CD4-positive, alpha-beta T cell (primary cell): ENCODE measurements at places on chromosomes 12 and 14.

- no peak overlapping the region for H3K4me3 ChIP-seq
- no peaks in the 10 kb centered on the region for H3K4me1 ChIP-seq
- DNase-seq: no peak
- H3K27ac ChIP-seq: no peak overlapping the region
Observed at GRCh38 chr12:1147821-1148220, 156.8 kb downstream of the ERC1 start.

DNA sequence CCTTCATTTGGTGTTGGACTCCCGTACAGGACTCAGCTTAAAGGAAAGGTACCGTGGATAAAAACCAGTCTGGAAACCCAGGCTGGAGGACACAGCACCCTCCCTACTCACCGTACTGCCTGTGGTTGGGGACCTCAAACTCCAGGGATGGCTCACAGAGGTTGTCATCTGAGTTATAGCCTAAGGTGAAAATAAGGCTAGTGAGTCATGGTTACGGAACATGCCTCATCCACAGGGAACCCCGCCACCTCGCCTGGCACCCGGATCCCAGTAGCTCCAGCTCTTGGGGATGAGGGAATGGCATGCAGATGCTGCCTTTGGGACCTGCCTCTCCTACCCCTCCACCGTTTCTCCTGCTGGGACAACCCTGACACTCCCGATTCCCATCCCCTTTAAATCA, 36.8 kb upstream of the GPR68 start:
- H3K27ac ChIP-seq: no peak overlapping the region
- no peak overlapping the region for H3K4me3 ChIP-seq
- H3K36me3 ChIP-seq: peaks cover 100% of the 10 kb centered on the region
- no peaks in the 10 kb centered on the region for H3K27me3 ChIP-seq
- H3K4me1 ChIP-seq: peaks cover 5% of the 10 kb centered on the region

DNA sequence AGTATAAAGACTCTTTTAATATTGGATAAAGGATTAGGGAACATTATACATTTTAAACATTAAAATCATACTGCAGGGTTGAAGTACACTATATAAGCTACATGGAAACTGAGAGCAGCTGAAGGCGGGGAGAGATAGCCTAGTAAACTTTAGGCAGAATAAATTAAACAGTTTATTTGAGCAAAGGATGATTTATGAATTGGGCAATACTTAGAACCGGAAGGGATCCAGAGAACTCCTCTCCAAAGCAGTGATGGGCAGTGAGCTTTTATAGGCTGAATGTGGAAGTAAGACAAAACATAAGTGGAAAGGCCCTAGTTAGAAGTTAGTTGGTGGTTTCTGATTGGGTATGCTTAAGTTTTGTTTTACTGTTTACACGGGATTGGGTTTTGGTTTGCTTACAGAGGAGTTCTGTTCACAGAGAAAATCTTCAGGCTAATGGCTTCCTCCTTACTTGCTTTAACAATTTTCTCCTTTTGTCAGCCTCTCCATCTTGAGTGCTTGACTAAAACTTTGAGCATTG, 18.9 kb downstream of the LEMD3 start:
- no peaks in the 10 kb centered on the region for H3K36me3 ChIP-seq
- H3K27ac ChIP-seq: no peak overlapping the region
- H3K4me3 ChIP-seq: no peak overlapping the region
- H3K4me1 ChIP-seq: peaks cover 9% of the 10 kb centered on the region

- H3K4me1 ChIP-seq: peaks cover 30% of the 10 kb centered on the region
- H3K27me3 ChIP-seq: no peaks in the 10 kb centered on the region
- no peak overlapping the region for H3K27ac ChIP-seq
- no peaks in the 10 kb centered on the region for H3K36me3 ChIP-seq
- DNase-seq: no peak
- no peak overlapping the region for H3K4me3 ChIP-seq
Observed at GRCh38 chr12:92206011-92206410, 60.4 kb upstream of the BTG1 start.

DNA sequence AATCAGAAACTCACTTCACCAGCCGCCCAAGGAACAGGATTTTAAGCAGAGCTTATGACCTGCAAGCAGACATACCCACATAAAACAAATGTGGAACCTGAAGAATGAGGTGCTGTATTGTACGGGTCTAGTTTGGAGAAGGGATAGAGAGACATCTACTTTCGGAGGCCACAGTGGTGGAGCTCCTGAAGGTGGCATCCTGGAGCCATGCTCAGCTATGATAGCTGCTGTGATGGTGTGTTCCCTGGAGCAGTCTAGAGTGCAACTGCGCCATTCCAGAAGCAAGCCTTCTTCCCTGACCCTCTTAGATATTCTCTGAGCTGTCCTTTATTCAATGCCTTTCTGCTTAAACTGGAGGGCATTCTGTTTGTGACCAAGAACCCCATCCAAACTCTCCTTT, 402.6 kb downstream of the FUT8 start:
- no peak overlapping the region for H3K27ac ChIP-seq
- H3K4me3 ChIP-seq: no peak overlapping the region
- peak; percentile 22 for DNase-seq
- H3K27me3 ChIP-seq: no peaks in the 10 kb centered on the region
- H3K36me3 ChIP-seq: no peaks in the 10 kb centered on the region

DNA sequence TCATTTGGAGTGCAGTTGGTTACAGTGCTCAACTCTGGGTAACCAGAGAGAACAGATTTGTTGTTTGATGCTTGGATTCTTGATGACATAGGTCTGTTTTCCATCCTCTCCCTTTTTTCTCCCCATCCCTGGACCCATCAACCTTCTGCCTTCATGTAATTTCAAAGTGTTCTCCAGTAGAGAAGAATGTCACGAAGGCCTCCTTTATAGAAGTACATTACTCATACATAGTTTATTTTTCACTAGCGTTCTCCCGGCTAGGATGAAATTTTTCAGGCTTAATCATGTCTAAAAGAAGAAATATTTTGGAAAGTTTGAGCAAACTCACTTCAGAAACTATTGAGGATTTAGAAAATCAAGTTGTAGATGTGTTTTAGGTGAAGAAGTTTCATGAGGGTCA, 20.9 kb upstream of the APPL2 start:
- H3K4me3 ChIP-seq: no peak overlapping the region
- no peaks in the 10 kb centered on the region for H3K27me3 ChIP-seq
- no peaks in the 10 kb centered on the region for H3K4me1 ChIP-seq
- no peaks in the 10 kb centered on the region for H3K36me3 ChIP-seq
- no peak for DNase-seq

- DNase-seq: no peak
- no peaks in the 10 kb centered on the region for H3K36me3 ChIP-seq
- H3K27ac ChIP-seq: no peak overlapping the region
- H3K4me3 ChIP-seq: no peak overlapping the region
- no peaks in the 10 kb centered on the region for H3K27me3 ChIP-seq
Observed at GRCh38 chr12:1808036-1808797, 12.1 kb upstream of the LRTM2 start.

DNA sequence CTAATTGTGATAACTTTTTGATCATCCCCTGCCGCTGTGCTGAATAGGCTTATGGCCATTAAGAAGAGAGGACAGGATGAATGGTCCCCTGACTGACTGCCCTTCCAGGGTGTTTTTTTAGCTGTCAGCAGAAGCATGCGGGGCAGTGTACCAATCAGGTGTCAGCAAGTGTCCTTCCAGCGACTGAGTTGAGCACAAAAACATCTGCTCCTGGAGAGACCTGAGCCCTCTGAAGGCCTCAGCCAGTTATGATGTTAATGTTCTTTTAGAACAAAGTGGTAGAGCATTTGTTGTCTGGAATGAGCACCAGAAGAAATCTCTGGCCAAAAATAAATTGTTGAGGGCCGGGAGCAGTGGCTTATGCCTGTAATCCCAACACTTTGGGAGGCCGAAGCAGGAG, 37.5 kb downstream of the P2RX7 start:
- no peak overlapping the region for H3K4me3 ChIP-seq
- DNase-seq: no peak
- peaks cover 9% of the 10 kb centered on the region for H3K36me3 ChIP-seq
- no peak overlapping the region for H3K27ac ChIP-seq
- H3K4me1 ChIP-seq: peaks cover 2% of the 10 kb centered on the region

DNA sequence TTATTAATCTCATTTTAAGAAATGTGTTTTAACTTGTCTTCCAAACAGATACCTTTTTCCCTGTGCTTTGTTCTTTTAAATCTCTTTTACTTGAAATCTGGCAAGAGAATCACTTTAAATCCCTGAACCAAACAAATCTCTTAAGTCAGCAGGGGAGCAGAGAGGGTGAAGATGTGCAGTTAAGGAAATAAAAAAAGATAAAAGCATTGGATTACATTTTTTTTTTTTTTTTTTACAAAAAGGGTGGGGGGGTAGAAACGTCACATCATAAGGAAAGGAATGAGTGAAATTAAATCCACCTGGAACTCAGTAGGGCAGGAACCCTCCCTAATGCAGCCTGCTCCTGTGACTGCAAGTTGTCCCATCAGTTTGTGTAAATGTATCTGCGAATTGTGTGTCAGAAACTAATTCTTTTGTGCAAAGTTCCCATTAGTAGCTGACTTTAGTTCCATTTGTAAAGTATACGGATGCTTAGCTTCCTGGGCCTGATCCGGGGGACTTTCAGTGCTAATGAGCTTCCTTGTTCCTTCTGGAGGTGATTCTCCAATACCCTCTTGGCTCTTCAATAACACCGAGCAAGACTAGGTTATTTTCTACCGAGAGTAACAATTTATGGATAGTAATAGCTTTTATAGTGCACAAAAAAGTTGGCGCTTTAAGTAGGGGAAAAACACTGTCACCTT, 1.5 kb downstream of the TTC6 start:
- H3K27me3 ChIP-seq: peaks cover 86% of the 10 kb centered on the region
- no peaks in the 10 kb centered on the region for H3K36me3 ChIP-seq
- no peak for DNase-seq
- no peak overlapping the region for H3K4me3 ChIP-seq

DNA sequence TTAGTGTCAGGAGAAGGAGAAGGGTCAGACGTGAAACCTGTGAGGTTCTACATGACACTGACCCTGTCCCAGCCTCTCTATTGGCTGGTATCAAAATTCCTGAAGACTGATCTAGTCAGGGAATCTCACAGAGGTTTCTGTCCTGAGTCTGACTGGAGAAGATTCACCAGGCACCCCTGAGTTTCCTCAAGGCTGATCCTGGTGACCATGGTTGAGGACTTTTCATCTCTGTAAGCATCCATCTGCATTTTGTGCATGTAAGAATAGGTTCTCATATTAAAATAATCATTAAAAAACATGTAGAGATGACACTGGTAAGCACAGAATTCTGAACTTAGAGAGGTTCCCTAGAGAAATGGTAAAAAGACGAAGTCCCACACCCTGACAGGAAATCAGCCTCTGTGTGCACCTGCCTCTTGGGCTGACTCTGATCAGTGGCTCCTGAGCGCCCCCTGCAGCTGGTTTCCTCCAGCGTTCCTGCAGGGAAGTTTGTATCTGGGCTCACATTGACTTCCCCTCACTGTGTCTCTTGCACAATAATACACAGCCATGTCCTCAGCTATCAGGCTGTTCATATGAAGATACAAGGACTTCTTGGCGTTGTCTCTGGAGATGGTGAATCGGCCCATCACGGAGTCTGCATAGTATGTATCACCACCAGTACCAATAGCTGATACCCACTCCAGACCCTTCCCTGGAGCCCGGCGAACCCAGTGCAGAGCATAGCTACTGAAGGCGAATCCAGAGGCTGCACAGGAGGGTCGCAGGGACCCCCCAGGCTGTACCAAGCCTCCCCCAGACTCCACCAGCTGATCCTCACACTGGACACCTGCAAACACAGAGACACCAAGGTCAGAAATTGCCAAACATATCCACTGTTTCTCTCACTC, 991.9 kb downstream of the TMEM121 start:
- H3K27me3 ChIP-seq: peaks cover 10% of the 10 kb centered on the region
- no peak overlapping the region for H3K4me3 ChIP-seq
- no peak overlapping the region for H3K27ac ChIP-seq
- DNase-seq: peak; percentile 87
- H3K4me1 ChIP-seq: peaks cover 12% of the 10 kb centered on the region

GRCh38 chr14:76109087-76109880, 42.4 kb upstream of the GPATCH2L start:
- H3K4me3 ChIP-seq: no peak overlapping the region
- no peak for DNase-seq
- no peaks in the 10 kb centered on the region for H3K27me3 ChIP-seq
- no peaks in the 10 kb centered on the region for H3K4me1 ChIP-seq
- H3K27ac ChIP-seq: no peak overlapping the region

- no peaks in the 10 kb centered on the region for H3K4me1 ChIP-seq
- H3K36me3 ChIP-seq: no peaks in the 10 kb centered on the region
- DNase-seq: no peak
- no peak overlapping the region for H3K4me3 ChIP-seq
Observed at GRCh38 chr12:43407816-43408645, 144.0 kb downstream of the ADAMTS20 start.

DNA sequence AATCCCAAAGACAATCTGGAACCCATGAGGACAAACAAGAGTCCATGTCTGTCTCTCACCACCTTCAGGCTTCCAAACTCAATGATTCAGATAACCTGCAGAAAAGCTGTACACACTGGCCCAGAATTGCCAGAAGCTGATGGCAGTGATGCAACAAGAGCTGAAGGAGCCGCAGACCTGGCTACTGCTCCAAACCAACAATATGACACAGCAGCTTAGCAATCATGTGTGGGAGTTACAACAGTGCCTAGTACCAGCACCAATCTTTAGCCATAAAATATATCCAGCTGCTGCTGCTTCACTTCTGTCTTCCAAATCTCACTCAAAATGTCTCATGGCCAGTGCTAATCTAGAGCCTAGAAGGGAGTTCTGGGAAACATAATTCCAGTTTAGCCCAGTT, 22.0 kb downstream of the RPS6KA5 start:
- no peaks in the 10 kb centered on the region for H3K27me3 ChIP-seq
- no peak overlapping the region for H3K4me3 ChIP-seq
- peaks cover 9% of the 10 kb centered on the region for H3K4me1 ChIP-seq
- DNase-seq: no peak
- H3K36me3 ChIP-seq: no peaks in the 10 kb centered on the region

GRCh38 chr12:47984331-47984801, 19.9 kb downstream of the COL2A1 start:
- peaks cover 7% of the 10 kb centered on the region for H3K4me1 ChIP-seq
- no peak for DNase-seq
- no peak overlapping the region for H3K4me3 ChIP-seq
- H3K27me3 ChIP-seq: no peaks in the 10 kb centered on the region
- H3K36me3 ChIP-seq: no peaks in the 10 kb centered on the region
- no peak overlapping the region for H3K27ac ChIP-seq

DNA sequence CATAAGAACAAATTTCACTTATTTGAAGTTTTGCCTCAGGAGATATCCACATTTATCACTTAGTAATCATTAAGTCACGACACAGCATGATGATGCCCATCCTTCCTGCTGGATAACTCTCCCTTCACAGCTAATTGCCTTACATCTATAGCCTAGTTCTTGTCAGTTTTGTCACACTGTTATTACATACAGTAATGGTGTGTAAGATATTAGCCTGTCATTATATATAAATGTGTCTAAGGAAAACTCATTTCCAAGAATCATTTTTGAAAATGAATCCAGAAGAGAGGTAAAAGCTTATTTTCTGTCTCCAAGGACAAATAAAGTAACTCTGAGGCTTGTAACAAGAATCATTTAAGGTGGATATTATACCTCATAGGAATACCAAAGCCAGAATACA, 193.2 kb upstream of the ARID2 start:
- H3K27ac ChIP-seq: no peak overlapping the region
- H3K27me3 ChIP-seq: no peaks in the 10 kb centered on the region
- H3K36me3 ChIP-seq: no peaks in the 10 kb centered on the region
- no peak for DNase-seq
- no peaks in the 10 kb centered on the region for H3K4me1 ChIP-seq

GRCh38 chr14:86683561-86683960, 1153.6 kb downstream of the FLRT2 start:
- no peaks in the 10 kb centered on the region for H3K27me3 ChIP-seq
- no peak for DNase-seq
- no peaks in the 10 kb centered on the region for H3K4me1 ChIP-seq
- no peaks in the 10 kb centered on the region for H3K36me3 ChIP-seq

- H3K4me1 ChIP-seq: no peaks in the 10 kb centered on the region
- H3K36me3 ChIP-seq: no peaks in the 10 kb centered on the region
- H3K27ac ChIP-seq: no peak overlapping the region
- no peak for DNase-seq
- H3K4me3 ChIP-seq: no peak overlapping the region
Observed at GRCh38 chr14:33332497-33332896, 393.8 kb downstream of the NPAS3 start.
